T-helper 9 cell (primary cell): ENCODE measurements at places on chromosomes 1 and 21.

GRCh38 chr1:113976609-113977278 is 2.5 kb upstream of the OLFML3 start:
- no peak for DNase-seq

DNA sequence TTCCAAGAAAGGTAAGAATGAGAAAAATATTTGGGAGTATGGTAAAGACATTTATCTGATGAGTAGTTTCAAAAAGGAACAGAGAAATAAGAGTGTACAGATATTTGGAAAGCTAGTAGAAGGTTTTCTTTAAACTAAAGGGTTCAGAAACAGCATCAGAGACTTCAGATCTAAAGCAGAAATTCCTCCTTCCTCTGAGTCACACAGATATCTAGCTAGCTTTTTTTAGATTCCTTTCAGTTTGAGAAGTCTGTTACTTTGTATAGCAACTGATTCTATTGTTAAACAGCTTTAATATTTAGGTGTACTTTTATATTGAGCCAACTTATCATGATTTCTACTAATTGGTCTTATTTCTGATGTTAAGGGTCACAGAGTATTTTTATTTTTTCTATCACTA is 4.7 kb downstream of the AMY2B start:
- no peak for DNase-seq

GRCh38 chr1:163054181-163054591 is 15.0 kb upstream of the RGS4 start:
- DNase-seq, result no peak

- no peak for DNase-seq
These were observed 9.7 kb upstream of the DHX9 start for GRCh38 chr1:182829285-182829932.

DNA sequence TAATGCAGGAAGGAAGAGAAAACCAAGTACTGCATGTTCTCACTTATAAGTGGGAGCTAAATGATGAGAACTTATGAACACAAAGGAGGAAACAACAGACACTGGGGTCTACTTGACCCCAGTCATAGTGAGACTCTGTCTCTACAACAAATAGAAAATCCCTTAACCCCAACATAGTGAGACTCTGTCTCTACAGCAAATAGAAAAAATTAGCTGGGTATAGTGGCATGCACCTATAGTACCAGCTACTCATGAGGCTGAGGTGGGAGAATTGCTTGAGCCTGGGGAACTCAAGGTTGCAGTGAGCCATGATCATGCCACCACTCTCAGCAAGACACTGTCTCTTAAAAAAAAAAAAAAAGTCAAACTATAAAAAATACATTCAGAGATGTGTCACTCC is 42.7 kb downstream of the GIPC2 start:
- no peak for DNase-seq

DNA sequence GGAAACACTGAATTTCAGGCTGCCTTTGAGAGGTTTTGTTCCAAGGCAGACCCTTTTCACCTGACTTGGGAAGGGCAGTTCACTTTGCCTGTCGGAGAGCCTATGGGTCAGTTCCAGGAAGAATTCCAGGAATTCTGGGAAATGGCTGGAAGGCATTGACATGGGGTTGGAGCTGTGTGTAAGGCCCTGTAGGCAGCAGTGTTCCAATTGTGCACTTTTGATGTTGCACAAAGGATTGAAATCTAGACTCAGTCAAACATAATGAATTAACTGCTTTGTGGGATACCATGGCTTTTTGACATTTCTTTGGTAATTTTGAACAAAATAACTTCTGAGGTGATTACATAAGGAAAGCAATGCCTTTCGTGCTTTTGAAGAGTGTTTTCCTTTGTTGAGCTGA is 184.6 kb downstream of the SDCCAG8 start:
- DNase-seq, result no peak

GRCh38 chr1:116496380-116496779 is 74.4 kb downstream of the CD58 start:
- DNase-seq, result no peak

DNA sequence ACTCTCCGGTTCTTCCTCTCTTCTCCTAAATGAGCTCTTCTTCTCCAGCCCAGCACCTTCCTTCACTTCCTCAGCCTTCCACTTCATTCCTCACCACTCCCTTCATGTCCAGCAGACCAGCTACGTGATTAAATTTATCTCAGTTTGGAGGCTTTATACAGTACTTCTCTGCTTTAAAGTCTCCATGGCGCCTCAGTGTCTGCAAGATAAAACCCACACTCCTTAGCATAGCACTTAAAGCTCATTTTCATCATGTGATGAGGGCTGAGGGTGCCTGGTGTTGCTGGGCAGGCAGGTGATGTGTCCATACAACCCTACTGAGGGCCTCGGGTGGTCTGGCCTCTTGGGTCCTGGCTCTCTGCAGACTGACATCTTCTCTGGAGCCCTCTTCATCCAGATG is 7.7 kb downstream of the SLC5A9 start:
- no peak for DNase-seq

- no peak for DNase-seq
These were observed 1.7 kb downstream of the S100B start for GRCh38 chr21:46603228-46603627.

GRCh38 chr1:38183096-38183495 is 136.5 kb upstream of the POU3F1 start:
- no peak for DNase-seq

DNA sequence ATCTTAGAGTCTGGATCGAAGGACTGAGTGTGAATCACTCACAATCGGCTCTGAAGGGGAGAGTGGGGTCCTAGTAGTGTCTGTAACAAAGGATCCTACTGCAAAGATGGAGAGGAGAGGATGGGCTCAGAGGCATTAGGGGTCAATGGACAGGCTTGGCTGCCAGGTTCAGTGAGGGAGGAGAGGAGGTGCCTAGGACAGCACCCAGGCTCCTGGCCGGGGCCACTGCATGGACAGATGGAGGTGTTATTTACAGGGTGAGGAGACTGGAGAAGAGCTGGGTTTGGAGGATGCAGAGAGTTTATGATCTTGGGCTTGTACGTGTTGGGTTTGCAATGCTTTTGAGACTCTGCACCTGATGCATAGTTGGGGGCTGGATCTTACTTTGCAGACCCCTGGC is 658.9 kb downstream of the PTPRU start:
- no peak for DNase-seq
